ENCODE measurements at places on chromosomes 1 and 21.

GRCh38 chr21:16241016-16241415 is 511.2 kb downstream of the USP25 start:
- DNase-seq, result no peak

DNA sequence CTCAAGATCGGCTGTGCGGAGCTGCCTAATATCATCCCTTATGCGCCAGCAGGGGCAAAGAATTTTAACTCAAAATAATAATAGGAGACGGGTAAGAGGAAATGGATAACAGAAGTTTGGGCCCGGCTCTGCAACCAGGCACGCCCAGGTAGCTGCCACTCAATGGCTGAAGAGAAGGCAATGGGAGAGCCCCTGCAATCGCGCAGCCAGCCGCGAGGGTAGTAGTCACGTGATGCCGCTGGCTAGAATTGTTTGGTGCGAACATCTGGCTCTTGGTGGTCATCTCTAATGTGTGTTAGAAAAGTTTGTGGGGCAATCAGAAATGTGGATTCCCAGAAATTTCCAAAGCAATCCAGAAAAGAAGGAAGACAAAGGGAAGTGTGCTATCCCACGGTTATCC is 12.3 kb downstream of the BARHL2 start:
- no peak for DNase-seq

GRCh38 chr1:26530410-26530894 is 891 bp downstream of the RPS6KA1 start:
- no peak for DNase-seq

DNA sequence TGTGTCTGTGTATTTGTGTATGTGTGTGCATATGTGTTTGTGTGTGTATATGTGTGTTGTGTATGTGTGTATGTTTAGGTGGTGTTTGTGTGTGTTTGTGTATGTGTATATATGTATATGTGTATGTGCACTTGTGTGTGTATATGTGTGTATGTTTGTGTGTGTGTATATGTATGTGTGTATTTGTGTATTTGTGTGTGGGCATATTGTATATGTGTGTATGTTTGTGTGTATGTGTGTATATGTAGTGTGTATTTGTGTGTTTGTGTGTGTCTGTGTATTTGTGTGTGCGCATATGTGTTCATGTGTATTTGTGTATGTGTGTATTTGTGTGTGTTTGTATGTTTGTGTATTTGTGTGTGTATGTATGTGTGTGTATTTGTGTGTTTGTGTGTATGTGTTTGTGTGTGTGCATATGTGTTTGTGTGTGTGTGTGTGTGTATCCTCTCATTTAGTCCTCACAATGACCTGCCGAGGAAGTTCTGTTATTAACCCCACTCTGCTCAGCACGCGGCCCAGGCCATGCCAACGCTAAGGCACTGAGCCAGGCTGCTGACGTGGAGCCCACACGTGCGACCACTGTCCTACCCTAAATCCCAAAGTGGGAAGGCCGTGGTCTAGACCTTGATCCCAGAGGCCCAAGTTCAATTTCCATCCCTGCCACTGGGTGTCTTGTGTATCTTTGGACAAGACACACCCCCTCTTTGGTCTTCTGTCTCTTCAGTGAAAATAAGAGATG is 43.2 kb upstream of the TMEM51 start:
- no peak for DNase-seq

DNA sequence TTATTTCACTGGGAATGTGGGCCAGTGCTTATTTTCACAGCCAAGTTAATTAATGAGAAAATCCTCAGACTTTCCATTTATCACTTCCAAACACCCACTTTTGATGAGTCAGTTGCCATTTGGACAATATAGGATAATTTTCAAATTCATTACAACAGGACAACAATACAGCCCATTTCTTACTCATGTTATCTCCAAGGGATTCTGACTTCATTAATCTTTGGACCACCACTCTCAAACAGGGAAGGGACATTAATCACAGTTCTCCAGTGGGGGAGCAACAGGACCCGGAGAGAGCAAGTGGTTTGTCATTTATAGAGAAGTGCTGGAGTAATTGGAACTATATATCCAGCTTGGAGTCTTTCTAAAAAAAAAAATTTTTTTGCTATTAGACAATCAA is 38.7 kb downstream of the JUN start:
- DNase-seq, result no peak

- no peak for DNase-seq
Observed at GRCh38 chr1:6358144-6358624, 35.4 kb downstream of the ACOT7 start.

Measured in NCI-H748 treated with DMSO at 0.1 percent for 48 hours (cell line).